ENCODE measurements at places on chromosomes 6 and 20.

DNA sequence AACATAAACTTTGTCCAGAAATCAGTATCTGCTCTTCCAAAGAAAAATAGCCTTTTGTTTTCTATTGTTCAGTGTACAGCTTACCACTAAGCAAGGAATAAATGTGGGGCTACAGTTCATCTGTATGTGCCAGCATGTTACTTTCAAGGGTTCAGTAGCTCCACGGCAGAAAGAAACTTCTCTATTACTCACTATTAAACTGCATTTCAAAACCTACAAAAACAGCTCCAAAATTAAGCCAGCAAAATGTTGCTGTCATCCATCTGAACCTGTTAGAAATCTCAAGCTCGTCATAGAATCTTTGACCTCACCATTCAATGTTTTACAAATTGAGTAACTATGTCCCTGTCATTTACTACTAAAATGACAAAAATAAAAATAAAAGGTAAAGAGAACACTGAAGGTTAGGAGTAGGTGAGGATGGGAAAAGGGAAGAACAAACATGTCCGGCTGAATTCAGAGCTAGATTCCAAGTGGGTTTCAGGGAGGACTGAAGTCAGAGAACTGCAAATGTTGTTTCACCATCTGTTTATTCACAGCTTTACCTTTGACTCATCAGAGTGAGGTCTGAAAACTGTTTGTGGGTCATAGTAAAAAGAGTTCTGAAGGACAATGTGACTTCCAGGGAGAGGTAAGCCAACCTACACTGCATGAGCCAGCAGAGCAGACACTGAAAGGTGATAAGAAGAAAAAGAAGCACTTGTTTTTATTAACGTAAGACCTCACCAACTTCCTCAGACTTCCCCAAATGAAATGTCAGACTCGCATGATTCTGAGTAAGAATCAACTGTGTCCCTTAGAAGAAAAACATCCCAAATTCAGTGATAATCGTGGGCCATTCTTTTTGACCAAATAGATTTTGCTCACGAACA, 62.0 kb downstream of the ATXN1 start:
- H3K36me3 ChIP-seq, result no peaks in the 10 kb centered on the region
- H3K4me3 ChIP-seq, result no peak overlapping the region
- no peak for DNase-seq
- no peaks in the 10 kb centered on the region for H3K4me1 ChIP-seq
- peak overlapping the region; percentile 16 for H3K27ac ChIP-seq
- no peaks in the 10 kb centered on the region for H3K27me3 ChIP-seq

DNA sequence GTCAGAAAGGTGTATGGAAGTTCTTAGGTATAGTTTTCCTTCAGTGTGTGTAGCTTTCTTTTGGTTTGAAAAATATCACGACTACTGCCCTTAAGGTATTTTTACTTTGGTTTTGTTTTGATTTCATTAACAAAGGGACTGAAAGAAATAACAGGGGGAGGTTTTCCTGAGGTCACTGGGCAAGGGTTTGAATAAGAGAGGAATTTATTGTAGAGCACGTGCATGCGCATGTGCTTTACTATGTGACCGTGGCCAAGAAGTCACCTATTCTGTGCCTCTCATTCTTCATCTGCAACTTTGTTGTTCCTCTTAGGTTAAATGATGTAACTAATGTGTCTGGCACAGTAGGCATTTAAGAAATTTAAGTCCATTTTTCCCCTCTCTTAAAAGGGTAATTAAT, 4.1 kb upstream of the MAN1A1 start:
- H3K36me3 ChIP-seq, result no peaks in the 10 kb centered on the region
- H3K27ac ChIP-seq, result peak overlapping the region; percentile 4
- H3K27me3 ChIP-seq, result no peaks in the 10 kb centered on the region
- DNase-seq, result no peak

DNA sequence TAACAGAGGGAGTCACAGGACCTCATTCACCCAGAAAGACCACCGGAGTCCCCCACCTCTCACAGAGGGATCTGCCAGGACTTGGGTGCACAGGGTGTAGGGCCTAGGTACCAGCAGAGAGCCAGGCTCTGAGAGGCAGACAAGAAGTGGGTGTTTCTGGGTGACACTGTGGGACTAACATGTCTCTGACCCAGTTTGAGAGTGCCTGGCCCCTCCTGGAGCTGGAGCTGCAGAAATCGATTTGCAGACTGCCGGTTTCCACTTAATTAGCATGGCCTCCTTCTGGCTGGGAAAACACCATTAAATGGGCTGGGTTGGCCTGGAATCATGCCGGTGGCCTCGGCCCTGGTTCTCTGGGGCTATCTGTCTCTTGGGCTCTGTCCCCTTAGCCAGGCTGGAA, 59.2 kb downstream of the PPP1R16B start:
- H3K4me3 ChIP-seq, result no peak overlapping the region
- H3K27me3 ChIP-seq, result no peaks in the 10 kb centered on the region
- no peak for DNase-seq
- H3K4me1 ChIP-seq, result no peaks in the 10 kb centered on the region

DNA sequence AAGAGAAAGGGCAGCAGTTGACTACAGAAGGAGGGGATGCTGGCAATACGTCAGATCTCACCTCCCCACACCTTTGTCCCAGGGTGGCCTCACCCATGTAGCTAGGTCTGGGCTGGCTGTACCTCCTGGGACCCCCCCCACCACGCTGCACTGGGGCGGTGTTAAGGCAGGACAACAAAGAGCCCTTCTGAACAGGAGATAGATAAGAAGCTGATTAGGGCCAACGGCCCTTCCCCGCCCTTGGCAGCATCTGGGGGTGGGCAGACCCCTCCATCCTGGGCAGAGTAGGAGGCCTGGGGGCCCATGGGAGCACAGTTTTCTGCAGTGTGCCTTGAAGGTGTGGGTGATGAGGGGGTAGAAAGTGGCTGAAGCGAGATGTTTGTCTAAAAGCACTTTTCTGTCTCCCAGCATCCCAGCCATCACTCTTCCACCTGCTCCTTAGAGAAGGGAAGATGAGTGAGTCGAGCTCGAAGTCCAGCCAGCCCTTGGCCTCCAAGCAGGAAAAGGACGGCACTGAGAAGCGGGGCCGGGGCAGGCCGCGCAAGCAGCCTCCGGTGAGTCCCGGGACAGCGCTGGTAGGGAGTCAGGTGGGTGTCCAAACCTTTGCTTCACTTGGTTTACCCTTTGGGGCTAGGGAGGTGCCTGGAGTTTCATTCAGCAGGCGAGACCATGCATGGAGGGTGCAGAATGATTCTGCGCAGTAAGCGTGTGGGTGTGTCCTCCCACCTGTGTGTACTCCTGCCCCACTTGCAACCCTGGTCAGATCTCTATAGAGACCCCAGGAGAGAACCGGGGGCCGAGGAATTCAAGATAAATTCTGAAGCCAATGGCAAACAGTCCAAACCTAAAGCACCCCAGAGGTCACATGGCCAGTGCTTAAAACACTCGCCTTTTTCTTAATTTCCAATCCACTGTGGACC, 3.9 kb downstream of the HMGA1 start:
- H3K4me1 ChIP-seq, result peaks cover 8% of the 10 kb centered on the region
- peak; percentile 43 for DNase-seq
- no peak overlapping the region for H3K27ac ChIP-seq
- no peaks in the 10 kb centered on the region for H3K36me3 ChIP-seq
- no peak overlapping the region for H3K4me3 ChIP-seq
- H3K27me3 ChIP-seq, result no peaks in the 10 kb centered on the region

DNA sequence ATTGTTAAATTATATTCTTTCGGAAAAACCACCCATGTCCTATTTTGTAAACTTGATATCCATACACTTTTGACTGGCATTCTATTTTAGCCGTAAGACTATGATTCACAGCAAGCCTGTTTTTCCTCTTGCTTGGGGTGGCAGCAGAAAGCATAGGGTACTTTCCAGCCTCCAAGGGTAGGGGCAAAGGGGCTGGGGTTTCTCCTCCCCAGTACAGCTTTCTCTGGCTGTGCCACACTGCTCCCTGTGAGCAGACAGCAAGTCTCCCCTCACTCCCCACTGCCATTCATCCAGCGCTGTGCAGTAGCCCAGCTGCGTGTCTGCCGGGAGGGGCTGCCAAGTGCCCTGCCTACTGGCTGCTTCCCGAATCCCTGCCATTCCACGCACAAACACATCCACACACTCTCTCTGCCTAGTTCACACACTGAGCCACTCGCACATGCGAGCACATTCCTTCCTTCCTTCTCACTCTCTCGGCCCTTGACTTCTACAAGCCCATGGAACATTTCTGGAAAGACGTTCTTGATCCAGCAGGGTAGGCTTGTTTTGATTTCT, 2.1 kb upstream of the ESR1 start:
- H3K4me1 ChIP-seq, result peaks cover 4% of the 10 kb centered on the region
- peak overlapping the region; percentile 48 for H3K27ac ChIP-seq
- no peaks in the 10 kb centered on the region for H3K27me3 ChIP-seq

- no peaks in the 10 kb centered on the region for H3K27me3 ChIP-seq
- no peaks in the 10 kb centered on the region for H3K36me3 ChIP-seq
- no peak overlapping the region for H3K4me3 ChIP-seq
- no peak overlapping the region for H3K27ac ChIP-seq
Measured at GRCh38 chr20:33279261-33279910, 3.6 kb upstream of the BPIFB1 start.

DNA sequence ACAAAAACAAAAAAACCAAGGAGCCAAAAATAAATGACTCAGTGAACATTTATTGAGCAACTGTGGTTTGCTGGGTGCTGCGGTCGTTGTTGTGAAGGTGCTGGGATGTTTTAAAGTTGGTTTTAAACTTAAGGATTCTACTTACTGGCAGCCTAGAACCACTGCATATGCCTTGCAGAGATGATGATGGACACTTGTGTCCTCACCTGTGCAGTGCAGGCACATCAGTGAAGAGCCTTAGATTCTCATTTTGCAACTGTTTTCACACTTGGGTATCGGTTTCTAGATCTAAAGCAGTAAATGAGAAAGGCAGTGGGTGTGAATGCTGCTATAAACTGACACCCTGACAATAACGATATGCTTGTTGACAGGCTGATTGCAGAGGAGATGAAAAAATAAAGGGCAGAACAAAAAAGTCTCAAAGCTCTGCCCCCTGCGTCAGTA, 68.8 kb downstream of the UTRN start:
- H3K27me3 ChIP-seq, result no peaks in the 10 kb centered on the region
- no peaks in the 10 kb centered on the region for H3K4me1 ChIP-seq
- no peaks in the 10 kb centered on the region for H3K36me3 ChIP-seq
- no peak overlapping the region for H3K4me3 ChIP-seq

GRCh38 chr6:108596956-108597355, 36.2 kb downstream of the FOXO3 start:
- DNase-seq, result no peak
- no peak overlapping the region for H3K4me3 ChIP-seq
- H3K4me1 ChIP-seq, result peaks cover 43% of the 10 kb centered on the region
- H3K27ac ChIP-seq, result peak overlapping the region; percentile 34

DNA sequence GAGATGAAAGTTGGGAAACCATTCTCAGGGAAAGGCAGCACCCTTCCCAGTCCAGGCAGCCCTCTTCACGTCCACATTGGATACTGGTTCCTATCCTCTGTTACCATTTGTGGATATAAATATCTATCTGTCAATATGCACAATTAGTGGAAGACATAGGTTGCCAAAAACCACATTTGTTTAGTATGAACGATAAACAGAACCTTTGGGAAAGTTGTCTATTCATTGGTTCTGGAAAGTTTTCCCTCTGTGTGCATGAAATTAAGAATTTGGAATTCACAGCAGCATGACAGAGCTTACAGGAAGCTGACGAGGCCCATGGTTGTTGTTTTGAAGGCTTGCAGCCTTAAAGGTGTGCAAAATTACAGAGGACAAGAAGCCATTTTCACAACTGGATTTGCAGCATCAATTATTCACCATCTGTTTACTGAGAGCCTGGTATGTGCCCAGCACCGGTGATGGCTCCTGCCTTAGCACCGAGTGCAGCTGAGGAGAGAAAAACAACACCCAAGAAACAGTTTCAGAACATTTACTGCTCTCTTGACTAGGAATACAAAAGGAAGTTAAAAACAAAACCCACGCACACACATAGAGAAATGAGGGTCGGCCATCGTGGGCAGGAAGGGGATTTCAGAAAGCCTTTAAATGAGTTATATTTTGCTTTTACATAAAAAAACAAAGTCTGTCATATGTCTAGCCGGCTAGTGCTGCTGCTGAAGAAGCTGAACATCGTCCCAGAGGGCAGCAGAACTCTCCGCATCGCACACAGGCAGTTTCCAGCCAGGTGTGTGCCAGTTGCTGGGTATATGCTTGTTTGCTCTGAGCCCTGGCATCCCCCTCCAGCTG, 319.6 kb downstream of the FARS2 start:
- H3K4me3 ChIP-seq, result no peak overlapping the region
- H3K27ac ChIP-seq, result no peak overlapping the region
- no peaks in the 10 kb centered on the region for H3K27me3 ChIP-seq
- no peaks in the 10 kb centered on the region for H3K4me1 ChIP-seq
- H3K36me3 ChIP-seq, result no peaks in the 10 kb centered on the region
- DNase-seq, result no peak

GRCh38 chr6:111573131-111573883, 32.4 kb downstream of the TRAF3IP2 start:
- no peaks in the 10 kb centered on the region for H3K27me3 ChIP-seq
- peak overlapping the region; percentile 50 for H3K27ac ChIP-seq
- H3K36me3 ChIP-seq, result peaks cover 4% of the 10 kb centered on the region
- DNase-seq, result no peak
- H3K4me1 ChIP-seq, result no peaks in the 10 kb centered on the region
- no peak overlapping the region for H3K4me3 ChIP-seq

DNA sequence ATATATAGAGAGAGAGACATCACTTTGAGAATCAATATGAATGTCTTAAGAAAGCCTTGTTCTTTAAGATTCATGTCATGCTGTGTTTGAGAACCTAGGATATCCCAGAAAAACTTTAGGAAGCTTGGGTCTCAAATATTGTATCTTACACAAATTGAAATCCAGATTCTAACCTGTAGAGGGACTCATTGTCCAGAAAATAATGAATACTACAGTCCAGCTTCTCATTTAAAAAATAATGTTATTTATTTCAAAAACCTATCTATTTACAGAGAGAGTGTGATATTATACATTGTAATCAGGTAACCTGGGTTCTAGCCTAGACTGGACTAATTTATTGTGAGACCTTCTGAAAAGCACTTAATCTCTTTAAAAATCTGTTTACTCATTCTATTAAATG, 4.2 kb downstream of the RFX6 start:
- H3K27ac ChIP-seq, result no peak overlapping the region
- no peaks in the 10 kb centered on the region for H3K36me3 ChIP-seq
- no peaks in the 10 kb centered on the region for H3K4me1 ChIP-seq
- no peak overlapping the region for H3K4me3 ChIP-seq
- peaks cover 19% of the 10 kb centered on the region for H3K27me3 ChIP-seq

DNA sequence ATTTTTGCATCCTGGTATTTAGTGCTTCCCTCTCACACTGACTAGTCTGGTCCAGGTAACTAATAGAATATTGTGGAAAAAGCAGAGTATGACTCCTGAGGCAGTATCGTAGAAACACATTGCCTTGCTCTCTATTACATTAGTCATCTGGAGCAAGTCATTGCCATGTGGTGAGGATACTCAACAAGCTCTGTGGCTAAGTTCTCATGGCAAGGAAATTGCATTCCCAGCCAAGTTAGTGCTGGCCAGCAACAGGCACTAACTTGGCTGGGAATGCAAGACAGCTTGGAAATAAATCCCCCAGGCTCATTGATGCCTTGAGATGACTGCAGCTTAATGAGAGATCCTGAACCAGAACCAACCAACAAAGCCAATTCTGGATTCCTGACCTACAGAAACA, 39.7 kb upstream of the HTR1B start:
- H3K36me3 ChIP-seq, result no peaks in the 10 kb centered on the region
- no peaks in the 10 kb centered on the region for H3K27me3 ChIP-seq
- peak; percentile 20 for DNase-seq
- no peak overlapping the region for H3K27ac ChIP-seq
- H3K4me3 ChIP-seq, result no peak overlapping the region
- no peaks in the 10 kb centered on the region for H3K4me1 ChIP-seq

- no peak overlapping the region for H3K4me3 ChIP-seq
- no peaks in the 10 kb centered on the region for H3K4me1 ChIP-seq
- H3K27ac ChIP-seq, result no peak overlapping the region
Measured at GRCh38 chr6:3731700-3732099, 19.8 kb downstream of the PXDC1 start.
